Osteoblast (primary cell): ENCODE measurements at places on chromosomes 3 and 15. TPM values are rescaled to one million over a fixed set of nuclear protein-coding genes. Genes with fewer than 3 reads are reported as not detected.

The PLSCR4 gene
- total RNA-seq: 54.6 and 77.8 TPM in 2 replicates

DNA sequence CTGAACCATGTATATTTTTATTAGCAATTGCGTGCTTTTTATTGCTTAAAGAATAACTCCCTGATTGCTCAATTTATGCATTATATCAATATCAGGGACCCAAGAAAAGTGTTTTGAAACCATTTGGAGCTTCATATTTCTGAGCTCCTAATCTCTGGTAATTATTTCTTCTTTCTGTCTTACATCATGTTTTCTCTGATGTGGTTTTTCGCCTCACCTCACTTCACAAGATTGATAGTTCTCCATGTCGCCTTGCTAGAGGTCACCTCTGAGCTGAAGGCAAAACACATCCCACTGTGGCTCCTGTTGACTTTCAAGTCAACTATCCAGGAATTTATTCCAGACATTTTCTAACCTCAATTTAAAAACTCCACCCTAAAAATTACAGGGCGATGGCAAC is 837.4 kb downstream of the CADM2 start:
- no peak overlapping the region for H3K4me3 ChIP-seq
- H3K36me3 ChIP-seq: no peaks in the 10 kb centered on the region
- H3K4me1 ChIP-seq: no peaks in the 10 kb centered on the region
- H3K27ac ChIP-seq: no peak overlapping the region

DNA sequence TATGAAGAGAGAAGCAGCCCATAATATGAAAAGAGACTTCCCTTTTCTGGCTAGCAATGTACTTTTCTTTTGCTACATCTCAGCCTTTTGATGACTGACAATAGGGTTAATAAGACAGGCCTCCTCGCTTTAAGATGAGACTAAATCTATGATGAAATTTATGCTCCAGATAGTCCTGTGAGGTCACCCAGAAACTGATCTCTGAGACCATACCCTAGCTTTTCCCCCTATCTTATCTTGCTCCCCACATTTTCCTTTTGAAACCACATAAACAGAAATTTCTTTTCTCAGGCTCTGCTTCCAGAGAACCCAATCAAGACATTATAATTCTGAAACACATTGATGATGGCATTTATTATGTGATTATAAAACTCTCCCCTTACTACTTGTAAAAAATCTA is 168.8 kb upstream of the CADM2 start:
- no peak overlapping the region for H3K27ac ChIP-seq
- H3K4me3 ChIP-seq: no peak overlapping the region
- H3K4me1 ChIP-seq: no peaks in the 10 kb centered on the region
- no peaks in the 10 kb centered on the region for H3K27me3 ChIP-seq

DNA sequence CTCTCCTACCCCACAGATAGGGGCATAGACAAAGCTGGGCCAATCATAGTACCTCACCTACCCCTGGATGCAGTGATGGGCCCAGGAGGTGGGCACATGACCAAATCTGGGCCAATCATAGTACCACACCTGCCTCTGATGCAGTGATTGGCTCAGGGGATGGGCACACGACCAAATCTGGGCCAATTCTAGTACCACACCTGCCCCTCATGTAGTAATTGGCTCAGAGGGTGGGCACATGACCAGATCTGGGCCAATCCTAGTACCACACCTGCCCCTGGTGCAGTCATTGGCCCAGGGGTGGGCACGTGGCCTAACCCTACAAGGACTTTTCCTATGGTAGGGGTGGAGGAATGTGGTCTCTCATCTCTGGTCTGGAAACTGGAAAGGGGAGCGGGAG is 56.9 kb upstream of the MEF2A start:
- H3K27ac ChIP-seq: no peak overlapping the region
- no peaks in the 10 kb centered on the region for H3K27me3 ChIP-seq
- H3K4me3 ChIP-seq: no peak overlapping the region
- peaks cover 35% of the 10 kb centered on the region for H3K4me1 ChIP-seq

DNA sequence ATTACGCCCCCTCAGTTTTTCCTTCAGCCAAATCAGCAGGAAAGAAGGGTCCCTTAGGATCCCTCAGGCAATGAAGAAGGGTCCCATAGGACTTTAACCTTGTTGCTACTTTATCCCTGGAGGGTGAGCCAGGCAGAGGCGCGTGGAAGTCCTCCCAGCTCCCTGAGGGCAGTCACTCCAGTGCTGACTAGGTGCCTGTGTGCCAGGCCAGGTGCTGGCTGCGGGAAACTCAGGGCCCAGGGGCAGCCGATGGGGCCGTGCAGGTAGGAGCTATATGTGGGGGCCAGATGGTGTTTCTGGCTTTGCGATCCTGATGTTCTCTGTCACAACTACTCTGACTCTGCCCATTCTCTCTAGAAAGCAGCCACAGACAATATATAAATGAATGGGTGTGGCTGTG is 42.8 kb upstream of the IQSEC1 start:
- no peak overlapping the region for H3K4me3 ChIP-seq
- H3K27me3 ChIP-seq: peaks cover 13% of the 10 kb centered on the region
- no peaks in the 10 kb centered on the region for H3K4me1 ChIP-seq
- H3K36me3 ChIP-seq: no peaks in the 10 kb centered on the region
